ENCODE measurements at places on chromosomes 7 and 10.

- DNase-seq = peak; percentile 77
Observed at GRCh38 chr10:131981429-131982184, at the start of gene BNIP3. Gene BNIP3 (minus strand): TSS chr10:131981923. CDS start chr10:131981806, 117 bp downstream.

DNA sequence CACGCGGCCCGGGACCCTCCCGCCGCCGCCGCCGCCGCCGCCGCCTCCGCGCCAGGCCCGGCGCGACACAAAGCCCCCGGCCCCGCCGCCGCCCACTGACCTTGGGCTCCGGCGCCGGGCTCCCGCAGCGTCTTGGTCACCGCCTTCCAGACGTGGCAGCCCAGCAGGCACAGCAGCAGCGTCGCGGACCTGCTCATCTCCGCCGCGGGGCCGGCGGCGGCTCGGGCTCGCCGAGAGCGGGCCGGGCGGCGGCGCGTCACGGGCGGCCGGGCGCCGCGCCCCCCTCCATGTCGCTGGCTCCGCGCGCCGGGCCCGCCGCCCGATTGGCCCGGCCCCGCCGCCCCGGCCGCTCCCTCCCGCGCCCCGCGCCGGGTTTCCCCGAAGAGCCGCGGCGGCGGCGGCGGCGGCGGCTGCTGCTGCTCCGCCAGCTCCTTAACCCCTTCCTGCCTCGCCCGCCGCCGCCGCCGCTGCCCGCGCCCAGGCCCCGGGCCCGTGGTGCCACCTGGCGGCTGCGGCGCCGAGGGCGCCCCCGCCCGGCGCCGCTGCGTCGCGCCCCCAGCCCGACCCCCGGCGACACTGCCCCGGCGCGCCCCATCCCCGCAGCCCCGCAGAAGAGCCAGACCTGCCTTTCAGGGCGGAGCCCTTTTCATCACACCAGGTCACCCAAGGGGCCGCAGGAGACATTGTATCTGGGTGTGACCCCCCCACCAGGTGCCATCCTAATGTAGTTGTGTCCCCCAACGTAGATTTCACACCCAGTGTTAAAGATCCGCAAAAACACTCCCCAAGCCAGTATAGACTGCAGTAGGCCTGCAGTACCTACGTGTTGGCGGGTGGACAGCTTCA lies at the start of gene FAM171A1:
TSS of gene FAM171A1 (minus strand) at position 434 of the 846 bp plus-strand sequence. CDS start at position 197, 237 bp downstream.
- peak; percentile 15 for DNase-seq

DNA sequence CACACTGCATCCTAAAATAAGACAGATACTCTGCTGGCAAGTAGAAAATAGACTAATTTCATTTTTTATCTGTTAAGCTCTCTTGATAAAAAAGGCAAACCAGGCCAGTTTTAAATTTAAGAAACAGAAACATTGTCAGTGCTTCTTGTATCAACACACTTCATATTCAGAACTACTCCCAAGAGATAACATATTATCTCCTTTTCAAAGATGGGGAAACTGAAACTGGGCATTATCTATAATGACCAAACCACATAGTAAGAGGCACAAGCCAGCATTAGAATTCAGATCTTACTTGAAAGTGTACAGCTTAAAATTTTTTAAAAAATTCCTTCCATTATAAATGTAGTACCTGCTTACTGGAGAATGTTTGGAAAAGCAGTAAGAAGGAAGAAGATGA lies 14.7 kb downstream of the SRI start:
- no peak for DNase-seq

DNA sequence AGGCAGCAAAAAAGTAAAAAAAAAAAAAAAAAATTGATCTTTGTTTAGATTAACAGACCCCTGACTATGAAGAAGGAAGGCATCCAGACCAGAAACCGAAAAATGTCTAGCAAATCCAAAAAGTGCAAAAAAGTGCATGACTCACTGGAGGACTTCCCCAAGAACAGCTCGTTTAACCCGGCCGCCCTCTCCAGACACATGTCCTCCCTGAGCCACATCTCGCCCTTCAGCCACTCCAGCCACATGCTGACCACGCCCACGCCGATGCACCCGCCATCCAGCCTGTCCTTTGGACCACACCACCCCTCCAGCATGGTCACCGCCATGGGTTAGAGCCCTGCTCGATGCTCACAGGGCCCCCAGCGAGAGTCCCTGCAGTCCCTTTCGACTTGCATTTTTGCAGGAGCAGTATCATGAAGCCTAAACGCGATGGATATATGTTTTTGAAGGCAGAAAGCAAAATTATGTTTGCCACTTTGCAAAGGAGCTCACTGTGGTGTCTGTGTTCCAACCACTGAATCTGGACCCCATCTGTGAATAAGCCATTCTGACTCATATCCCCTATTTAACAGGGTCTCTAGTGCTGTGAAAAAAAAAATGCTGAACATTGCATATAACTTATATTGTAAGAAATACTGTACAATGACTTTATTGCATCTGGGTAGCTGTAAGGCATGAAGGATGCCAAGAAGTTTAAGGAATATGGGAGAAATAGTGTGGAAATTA lies 19.4 kb downstream of the GATA3 start:
- DNase-seq = no peak

DNA sequence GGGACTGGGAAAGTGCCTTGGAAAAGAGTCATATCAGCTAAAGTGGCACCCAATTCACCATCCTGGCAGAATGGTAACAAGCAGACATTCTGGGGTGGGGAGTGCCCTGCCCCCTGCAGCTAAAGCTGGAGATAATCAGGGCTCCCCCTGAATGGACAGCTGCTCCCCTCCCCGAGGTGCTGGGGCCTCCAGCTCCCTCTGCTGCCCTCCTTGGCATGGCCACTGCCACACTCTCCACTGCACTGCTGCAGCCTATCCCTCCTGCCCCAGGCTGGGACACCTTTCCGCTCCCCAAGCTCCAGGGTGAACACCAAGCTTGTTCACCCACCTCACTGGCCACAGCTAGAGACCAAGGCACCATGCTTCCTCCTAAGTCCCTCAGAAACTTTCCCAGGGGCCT lies 9.8 kb upstream of the PARD3 start:
- no peak for DNase-seq

- DNase-seq = no peak
Observed at GRCh38 chr7:74617180-74617744, 40.3 kb upstream of the GTF2I start.

DNA sequence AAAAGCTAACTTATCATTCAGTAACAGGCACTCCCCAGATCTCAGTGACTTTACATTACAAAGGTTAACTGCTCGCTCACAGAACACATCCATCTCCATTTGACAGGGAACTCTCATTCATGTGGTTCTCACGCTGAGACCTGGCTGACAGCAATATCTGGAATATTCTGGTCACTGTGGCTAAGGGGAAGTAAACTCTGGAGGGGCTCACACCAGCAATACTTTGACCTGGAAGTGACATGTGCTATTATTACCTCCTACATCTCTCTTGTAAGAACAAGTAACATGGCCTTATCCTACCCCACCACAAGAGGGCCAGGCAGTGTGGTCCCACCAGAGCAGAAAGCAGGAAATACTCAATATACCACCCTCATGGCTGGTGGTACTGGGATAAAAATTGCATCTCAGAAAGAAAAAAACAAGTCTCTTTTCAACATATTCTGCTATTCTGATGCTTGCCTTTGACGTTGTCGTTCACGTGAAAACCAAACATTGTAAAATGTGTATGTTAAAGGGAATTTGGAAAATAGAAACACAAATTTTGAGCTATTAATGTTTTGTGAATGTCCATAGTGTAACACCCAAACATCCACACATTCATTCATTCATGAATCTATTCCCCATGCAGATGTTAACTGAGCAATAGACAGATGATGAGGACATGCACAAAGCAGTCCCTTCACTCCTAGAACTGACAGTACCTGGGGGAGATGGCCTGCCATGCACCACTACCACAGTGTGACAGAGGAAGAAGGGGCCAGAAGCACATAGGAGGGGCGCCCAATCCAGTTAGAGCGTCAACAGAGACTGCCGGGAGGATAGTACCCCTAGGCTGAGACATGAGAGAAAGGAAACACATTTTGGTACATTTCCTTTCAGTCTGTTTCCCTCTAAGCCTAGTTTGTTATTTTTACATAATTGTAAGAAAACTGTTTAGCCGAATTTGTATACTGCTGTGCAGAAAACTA lies 166.0 kb upstream of the SP4 start:
- peak; percentile 14 for DNase-seq

DNA sequence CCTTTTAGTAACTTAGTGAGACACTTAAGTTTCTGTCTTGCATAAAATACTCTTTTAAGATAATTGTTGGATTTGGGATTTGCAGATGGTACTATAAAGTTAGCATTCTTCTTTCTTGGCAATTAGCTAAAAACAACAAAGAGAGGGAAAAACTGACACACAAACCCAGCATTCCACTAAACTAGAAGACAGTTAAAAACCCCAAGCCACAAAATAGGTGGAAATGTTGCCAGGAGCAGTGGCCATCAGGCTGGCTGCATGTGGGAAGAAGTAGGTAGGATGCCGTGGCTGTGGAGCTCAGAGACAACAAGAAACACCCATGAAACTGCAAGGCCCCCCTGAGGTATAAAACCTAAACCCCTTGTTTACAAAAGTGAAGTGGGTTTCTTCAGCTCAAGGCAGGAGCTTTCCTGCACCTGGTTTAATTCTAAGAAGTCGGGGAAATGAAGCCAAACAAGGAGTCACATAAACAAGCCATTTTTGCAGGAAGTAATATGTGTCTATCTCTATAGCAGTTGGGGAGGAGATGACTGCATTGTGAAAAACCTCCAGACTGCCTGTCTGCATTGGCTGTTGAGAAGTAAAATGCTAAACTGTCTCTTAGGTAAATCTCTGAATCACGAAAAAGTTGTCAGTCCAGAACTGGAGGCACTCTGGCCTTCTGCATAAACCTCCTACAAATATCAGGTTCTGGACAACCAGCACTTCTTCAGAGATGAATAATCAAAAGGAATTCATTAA lies 9.5 kb downstream of the RAB18 start:
- DNase-seq = no peak

GRCh38 chr7:6015917-6016652 lies 7.0 kb downstream of the AIMP2 start:
- DNase-seq = no peak

DNA sequence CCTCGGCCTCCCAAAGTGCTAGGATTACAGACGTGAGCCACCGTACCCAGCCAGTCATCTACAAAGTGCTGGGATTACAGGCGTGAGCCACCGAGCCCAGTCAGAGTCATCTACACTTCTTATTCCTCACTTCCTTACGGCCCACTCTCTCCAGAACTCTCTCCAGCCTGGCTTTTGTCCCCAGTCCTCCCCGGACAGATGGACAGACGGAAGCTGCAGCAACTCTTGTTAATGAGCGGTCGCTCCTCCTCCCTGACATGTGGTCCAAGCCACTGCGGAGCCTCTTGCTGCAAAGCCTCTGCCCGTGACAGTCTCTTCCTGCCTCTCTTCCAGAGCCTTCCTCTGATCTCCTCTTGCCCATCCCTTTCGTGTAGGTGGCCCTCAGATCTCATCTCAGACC lies 45.9 kb downstream of the TMEM270 start:
- no peak for DNase-seq

DNA sequence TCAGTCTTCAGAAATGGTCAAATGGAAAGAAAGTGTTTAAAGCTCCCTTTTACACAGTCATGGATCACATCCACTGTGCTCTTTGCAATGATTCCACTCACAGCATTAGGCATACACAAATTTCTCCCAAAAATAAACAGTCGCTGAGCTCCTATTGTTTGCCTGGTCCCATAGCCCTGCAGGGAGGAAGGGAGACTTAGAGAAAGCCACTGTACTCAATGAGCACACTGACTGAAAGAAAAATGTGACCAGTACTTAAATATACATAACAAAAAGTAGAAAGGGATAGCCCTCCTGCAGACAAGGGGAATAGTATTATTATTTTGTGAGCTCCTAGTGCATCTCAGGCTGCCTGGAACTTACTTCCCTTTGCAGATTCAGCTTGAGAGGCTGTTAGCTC lies 853.2 kb downstream of the GRID1 start:
- no peak for DNase-seq

DNA sequence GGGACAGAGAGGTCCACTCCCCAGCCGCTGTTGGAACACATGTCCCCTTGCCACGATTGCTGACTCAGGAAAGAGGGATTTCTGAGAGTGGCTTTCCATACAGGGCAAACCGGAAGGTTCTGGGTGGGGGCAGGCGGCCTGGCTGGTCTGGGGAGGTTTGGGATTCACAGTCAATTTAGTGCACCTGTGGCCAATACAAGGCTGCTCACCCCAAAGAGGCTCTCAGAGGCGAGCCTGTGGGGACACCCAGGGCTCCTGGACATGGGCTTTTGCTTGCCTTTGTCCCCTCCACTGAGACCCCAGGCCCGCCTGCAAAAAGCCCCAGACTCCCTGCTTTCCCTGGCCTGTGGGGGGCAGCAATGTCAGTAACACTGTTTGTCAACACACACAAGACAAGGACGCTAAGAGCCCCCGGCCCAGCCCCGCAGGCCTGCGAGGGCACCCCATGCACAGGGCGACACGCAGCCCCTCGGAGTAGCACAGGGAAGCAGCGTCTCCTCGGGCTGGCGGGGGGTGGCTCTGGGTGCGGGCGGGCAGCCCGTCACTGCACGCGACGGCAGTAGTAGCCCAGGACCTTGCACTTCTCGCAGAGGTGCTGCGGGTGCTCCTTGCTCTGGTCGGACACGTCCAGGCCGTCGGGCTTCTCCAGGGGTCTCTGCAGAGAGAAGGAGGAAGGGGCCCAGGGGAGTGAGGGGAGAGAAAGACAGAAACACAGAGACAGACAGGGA lies 38.7 kb downstream of the PPIF start:
- DNase-seq = no peak

DNA sequence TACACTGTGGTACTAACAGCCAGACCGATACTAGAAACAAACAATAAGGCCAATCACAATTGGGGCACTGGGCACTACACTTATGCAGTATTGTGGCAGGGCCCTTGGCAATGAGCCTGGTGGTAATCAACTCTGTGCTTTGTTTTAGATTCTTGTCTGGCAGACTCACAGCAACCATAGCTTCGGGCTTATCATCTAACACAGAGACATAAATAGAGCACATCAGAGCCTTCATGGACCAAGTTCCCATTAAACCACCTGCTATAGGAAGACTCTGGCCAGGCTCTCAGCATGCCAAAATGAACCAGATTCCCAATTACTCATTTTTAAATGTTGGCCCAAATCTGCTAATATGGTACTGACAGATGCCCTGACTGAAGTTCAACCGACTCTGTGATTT lies 218.6 kb downstream of the DGKI start:
- DNase-seq = no peak

DNA sequence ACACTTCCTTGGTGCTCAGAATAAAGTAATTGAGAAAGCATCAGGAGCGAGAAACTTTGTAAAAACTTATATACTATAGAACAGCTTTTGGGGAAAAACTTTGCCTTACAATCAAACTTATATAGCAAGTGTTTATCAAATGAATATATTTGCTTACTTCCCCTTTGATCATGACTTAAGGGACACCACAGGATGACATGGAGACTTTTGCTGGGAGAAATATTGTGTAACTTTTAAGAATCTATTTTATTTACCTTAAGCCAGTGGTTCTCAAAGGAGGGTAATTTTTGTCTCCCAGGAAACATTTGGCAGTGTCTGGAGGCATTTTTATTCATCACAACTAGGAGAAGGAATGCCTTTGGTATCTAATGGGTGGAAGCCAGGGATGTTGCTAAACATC lies 173.8 kb upstream of the HABP2 start:
- no peak for DNase-seq

GRCh38 chr7:42010751-42011150 lies 226.3 kb downstream of the GLI3 start:
- DNase-seq = no peak

Data from activated CD8-positive, alpha-beta memory T cell treated with anti-CD3 and anti-CD28 coated beads for 1 hour (primary cell).